IPS DF 6.9 (cell line): ENCODE measurements at places on chromosomes 6 and 20.
A peak's percentile ranks its signal among the peaks of the same experiment; 100 is the strongest.

GRCh38 chr6:1498491-1499113, 109.2 kb downstream of the FOXF2 start:
- no peaks in the 10 kb centered on the region for H3K27me3 ChIP-seq
- DNase-seq: no peak
- H3K4me3 ChIP-seq: no peak overlapping the region
- peaks cover 5% of the 10 kb centered on the region; the same call in 1 of the 2 replicates for H3K4me1 ChIP-seq
- no peak overlapping the region for H3K27ac ChIP-seq

GRCh38 chr20:21436205-21436604, 38.9 kb upstream of the NKX2-4 start:
- H3K27ac ChIP-seq: no peak overlapping the region
- H3K27me3 ChIP-seq: no peaks in the 10 kb centered on the region
- H3K4me1 ChIP-seq: no peaks in the 10 kb centered on the region
- no peaks in the 10 kb centered on the region for H3K36me3 ChIP-seq

- no peaks in the 10 kb centered on the region for H3K36me3 ChIP-seq
- no peaks in the 10 kb centered on the region; the same call in 1 of the 2 replicates for H3K4me1 ChIP-seq
- H3K4me3 ChIP-seq: no peak overlapping the region
- H3K27ac ChIP-seq: no peak overlapping the region
- no peaks in the 10 kb centered on the region for H3K27me3 ChIP-seq
These were observed 503.9 kb upstream of the EYS start for GRCh38 chr6:66210964-66211363.

DNA sequence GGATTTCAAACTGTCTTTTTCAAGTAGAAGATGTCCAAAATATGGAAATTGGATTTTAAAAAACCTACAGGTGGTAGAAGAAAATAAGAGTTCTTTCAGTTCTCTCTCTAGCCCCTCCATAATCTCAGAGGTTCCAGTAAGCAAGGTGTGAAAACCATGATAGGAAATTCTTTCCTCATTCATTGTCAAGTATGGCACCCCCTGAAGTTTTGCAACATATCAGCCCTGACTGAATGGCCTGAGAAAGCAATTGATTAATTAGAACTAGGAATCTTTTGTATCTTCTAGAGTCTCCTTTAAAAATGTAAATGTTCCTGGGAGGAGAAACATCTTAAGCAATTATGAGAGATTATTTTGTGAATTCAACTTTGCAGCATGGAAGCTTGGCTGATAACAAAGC, 198.7 kb upstream of the STXBP5 start:
- H3K36me3 ChIP-seq: no peaks in the 10 kb centered on the region
- DNase-seq: no peak
- no peak overlapping the region for H3K27ac ChIP-seq
- no peaks in the 10 kb centered on the region for H3K27me3 ChIP-seq

- H3K4me1 ChIP-seq: no peaks in the 10 kb centered on the region
- no peak overlapping the region for H3K27ac ChIP-seq
- no peak for DNase-seq
- H3K4me3 ChIP-seq: no peak overlapping the region
- H3K27me3 ChIP-seq: no peaks in the 10 kb centered on the region
These were observed 570.0 kb downstream of the TBC1D32 start for GRCh38 chr6:120764312-120764711.

GRCh38 chr6:81075974-81076373, 676.5 kb downstream of the TENT5A start:
- H3K27ac ChIP-seq: no peak overlapping the region
- H3K27me3 ChIP-seq: no peaks in the 10 kb centered on the region
- DNase-seq: peak; percentile 35
- H3K4me3 ChIP-seq: no peak overlapping the region
- H3K36me3 ChIP-seq: no peaks in the 10 kb centered on the region

DNA sequence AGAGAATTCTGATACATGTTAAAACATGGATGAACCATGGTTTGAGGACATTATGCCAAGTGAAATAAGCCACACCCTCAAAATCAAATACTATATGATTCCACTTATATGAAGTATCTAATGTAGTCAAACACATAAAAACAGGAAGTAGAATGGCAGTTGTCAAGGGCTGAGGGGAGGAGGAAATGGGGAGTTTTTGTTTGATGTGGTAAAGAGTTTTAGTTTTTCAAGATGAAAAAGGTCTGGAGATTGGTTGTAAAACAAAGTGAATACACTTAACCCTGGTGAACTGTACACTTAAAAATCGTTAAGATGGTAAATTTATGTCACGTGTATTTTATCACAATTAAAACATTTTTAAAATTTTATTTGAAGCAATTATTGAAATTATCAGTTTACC, 127.4 kb upstream of the GRIK2 start:
- no peaks in the 10 kb centered on the region for H3K4me1 ChIP-seq
- H3K36me3 ChIP-seq: no peaks in the 10 kb centered on the region
- DNase-seq: no peak
- H3K27ac ChIP-seq: no peak overlapping the region

- peak overlapping the region; percentile 77; the same call in 1 of the 2 replicates for H3K4me3 ChIP-seq
- peaks cover 4% of the 10 kb centered on the region; the same call in 1 of the 2 replicates for H3K36me3 ChIP-seq
- no peak for DNase-seq
These were observed 670 bp upstream of the COL11A2 start for GRCh38 chr6:33192671-33193602.

DNA sequence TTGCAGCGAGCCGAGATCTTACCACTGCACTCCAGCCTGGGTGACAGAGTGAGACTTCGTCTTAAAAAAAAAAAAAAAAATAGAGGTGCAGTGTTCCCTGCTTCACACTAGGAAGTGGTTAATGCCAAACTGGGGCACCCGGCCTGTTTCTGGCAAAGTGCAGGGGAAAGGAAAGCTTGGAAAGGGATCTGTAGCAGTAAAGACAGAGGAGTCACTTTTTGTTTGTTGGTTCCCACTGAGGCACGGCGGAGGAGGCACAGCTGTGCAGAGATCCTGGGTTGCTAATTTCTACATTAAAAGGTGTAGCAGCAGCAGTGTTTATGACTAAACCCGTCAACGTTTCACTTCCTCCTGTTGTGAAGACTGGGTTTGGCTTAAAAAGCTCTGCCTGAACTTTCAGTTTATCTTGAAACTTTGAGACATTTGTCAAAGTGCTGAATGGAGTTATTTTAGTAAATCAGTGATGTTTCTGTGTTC, 125.6 kb downstream of the CARMIL1 start:
- no peaks in the 10 kb centered on the region for H3K36me3 ChIP-seq
- no peak overlapping the region for H3K27ac ChIP-seq
- peaks cover 9% of the 10 kb centered on the region; the same call in 1 of the 2 replicates for H3K4me1 ChIP-seq
- no peak overlapping the region for H3K4me3 ChIP-seq

DNA sequence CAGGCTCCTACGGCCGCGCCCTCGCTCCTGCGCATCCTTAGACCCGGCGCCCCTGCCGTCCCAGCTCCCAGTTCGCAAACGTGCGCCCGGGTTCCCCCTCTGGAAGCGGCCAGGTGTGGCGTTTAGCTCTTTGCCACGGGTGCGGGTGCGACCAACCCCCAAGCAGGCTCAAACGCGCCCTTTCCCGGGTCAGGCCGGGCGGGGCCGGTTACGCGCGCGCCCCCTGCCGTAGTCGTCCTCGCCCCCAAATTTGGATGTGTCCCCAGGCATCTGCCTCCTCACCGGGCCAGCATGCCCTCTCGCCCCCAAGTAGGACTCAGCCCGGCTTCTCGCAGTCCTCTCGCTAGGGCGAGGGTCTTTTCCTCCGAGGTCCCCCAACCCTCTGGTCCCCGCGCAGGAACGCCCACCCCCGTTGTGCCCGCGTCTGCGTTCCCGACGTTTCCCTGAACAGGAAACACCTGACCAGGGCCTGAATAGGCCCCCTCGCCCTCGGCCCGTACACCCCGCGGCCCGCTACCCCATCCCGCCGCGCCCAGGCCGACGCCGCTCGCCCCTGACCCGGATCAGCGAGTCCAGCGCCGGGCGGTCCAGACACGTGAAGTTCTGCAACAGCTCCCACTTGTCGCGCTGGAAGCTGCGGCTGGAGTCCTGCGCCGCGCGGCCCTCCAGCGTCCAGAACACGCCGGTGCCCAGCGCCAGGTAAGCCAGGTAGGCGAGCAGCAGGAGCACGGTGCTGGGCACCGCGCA, 520 bp downstream of the KCNK17 start:
- DNase-seq: no peak
- H3K4me3 ChIP-seq: peak overlapping the region; percentile 41; the same call in 1 of the 2 replicates
- H3K27ac ChIP-seq: no peak overlapping the region
- no peaks in the 10 kb centered on the region for H3K36me3 ChIP-seq

DNA sequence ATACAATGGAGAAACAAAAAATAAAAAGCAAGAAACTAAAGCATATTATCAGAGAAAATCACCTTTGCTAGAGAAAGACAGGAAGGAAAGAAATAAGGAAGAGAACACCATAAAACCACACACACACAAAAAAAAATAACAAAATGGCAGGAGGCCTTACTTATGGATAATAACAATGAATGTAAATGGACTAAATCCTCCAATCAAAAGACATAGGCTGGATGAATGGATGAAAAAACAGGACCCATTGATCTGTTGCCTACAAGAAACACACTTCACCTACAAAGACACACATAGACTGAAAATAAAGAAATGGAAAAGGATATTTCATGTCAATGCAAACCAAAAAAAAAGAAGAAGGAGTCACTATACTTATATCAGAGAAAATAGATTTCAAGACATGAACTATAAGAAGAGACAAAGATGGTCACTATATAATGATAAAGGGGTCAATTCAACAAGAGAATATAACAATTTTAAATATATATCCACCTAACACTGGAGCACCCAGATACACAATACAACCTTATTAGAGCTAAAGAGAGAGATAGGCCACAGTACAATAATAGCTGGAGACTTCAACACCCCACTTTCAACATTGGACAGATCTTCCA, 693.6 kb downstream of the HACE1 start:
- no peaks in the 10 kb centered on the region for H3K36me3 ChIP-seq
- H3K4me1 ChIP-seq: no peaks in the 10 kb centered on the region
- H3K27ac ChIP-seq: no peak overlapping the region
- no peak for DNase-seq
- no peak overlapping the region for H3K4me3 ChIP-seq
- no peaks in the 10 kb centered on the region for H3K27me3 ChIP-seq

GRCh38 chr6:108561742-108562502, 1.2 kb downstream of the FOXO3 start:
- no peak for DNase-seq
- H3K27me3 ChIP-seq: peaks cover 2% of the 10 kb centered on the region; the same call in 1 of the 2 replicates
- H3K4me1 ChIP-seq: no peaks in the 10 kb centered on the region; the same call in 1 of the 2 replicates
- H3K4me3 ChIP-seq: peak overlapping the region; percentile 65
- no peaks in the 10 kb centered on the region; the same call in 1 of the 2 replicates for H3K36me3 ChIP-seq
- no peak overlapping the region for H3K27ac ChIP-seq

- H3K36me3 ChIP-seq: no peaks in the 10 kb centered on the region
- H3K4me3 ChIP-seq: no peak overlapping the region
- DNase-seq: no peak
- H3K4me1 ChIP-seq: no peaks in the 10 kb centered on the region
- H3K27me3 ChIP-seq: no peaks in the 10 kb centered on the region
These were observed 30.2 kb upstream of the SERINC3 start for GRCh38 chr20:44552050-44552449.

- DNase-seq: no peak
- no peak overlapping the region for H3K27ac ChIP-seq
- H3K27me3 ChIP-seq: no peaks in the 10 kb centered on the region
These were observed 73.9 kb downstream of the RAMACL start for GRCh38 chr6:166512567-166512966.

DNA sequence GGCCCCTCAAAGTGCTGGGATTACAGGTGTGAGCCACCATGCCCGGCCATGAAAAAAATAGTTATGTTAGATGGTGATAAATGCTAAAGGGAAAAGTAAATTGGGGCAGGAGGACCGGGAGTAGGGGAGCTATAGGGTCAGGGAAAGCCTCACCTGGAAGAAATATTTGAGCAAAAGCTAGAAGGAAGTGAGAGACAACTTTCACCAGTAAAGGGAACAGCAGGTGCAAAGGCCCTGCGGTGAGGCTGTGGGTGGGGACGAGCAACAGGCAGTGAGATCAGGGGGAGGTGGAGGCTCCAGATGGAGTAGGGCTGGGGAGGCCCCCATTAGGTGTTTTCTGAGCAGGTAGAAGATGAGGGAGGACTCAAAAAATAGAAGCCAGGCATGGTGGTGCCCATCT, 16.0 kb downstream of the BCAS4 start:
- no peak overlapping the region for H3K4me3 ChIP-seq
- no peaks in the 10 kb centered on the region; the same call in 1 of the 2 replicates for H3K36me3 ChIP-seq
- no peak overlapping the region for H3K27ac ChIP-seq
- no peak for DNase-seq

DNA sequence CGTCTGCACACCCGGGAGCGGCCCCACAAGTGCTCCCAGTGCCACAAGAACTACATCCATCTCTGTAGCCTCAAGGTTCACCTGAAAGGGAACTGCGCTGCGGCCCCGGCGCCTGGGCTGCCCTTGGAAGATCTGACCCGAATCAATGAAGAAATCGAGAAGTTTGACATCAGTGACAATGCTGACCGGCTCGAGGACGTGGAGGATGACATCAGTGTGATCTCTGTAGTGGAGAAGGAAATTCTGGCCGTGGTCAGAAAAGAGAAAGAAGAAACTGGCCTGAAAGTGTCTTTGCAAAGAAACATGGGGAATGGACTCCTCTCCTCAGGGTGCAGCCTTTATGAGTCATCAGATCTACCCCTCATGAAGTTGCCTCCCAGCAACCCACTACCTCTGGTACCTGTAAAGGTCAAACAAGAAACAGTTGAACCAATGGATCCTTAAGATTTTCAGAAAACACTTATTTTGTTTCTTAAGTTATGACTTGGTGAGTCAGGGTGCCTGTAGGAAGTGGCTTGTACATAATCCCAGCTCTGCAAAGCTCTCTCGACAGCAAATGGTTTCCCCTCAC, 21.0 kb downstream of the PRDM1 start:
- no peaks in the 10 kb centered on the region for H3K36me3 ChIP-seq
- H3K27me3 ChIP-seq: no peaks in the 10 kb centered on the region
- no peaks in the 10 kb centered on the region for H3K4me1 ChIP-seq
- DNase-seq: no peak
- H3K27ac ChIP-seq: no peak overlapping the region

DNA sequence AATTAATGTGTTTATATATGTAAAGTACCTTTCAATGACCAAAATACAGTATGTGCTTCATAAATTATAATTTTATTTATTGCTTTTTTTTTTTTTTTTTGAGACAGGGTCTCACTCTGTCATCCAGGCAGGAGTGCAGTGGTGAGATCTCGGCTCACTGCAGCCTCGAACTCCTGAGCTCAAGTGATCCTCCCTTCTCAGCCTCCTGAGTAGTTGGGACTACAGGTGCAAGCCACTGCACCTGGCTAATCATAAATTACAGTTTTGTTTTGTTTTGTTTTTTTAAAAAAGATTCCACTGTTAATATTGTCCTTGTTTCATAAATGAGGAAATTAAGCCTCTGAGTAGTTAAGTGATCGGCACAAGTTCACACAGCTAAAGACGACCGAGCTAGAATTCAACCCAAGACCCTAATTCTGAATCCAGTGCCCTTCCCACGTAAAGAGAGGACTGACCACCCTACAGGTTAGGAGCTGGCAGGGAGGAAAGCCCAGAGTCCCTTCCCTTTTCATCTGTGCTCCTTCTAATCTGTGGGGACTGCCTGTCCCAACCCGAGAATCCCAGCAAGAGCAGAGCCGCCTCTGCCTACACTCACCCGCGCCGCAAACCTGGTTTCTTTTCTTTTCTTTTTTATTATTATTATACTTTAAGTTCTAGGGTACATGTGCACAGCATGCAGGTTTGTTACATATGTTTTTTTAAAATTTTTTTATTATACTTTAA, 8.5 kb upstream of the GDF5 start:
- no peaks in the 10 kb centered on the region for H3K36me3 ChIP-seq
- H3K4me3 ChIP-seq: no peak overlapping the region
- DNase-seq: no peak
- no peak overlapping the region for H3K27ac ChIP-seq
- H3K27me3 ChIP-seq: no peaks in the 10 kb centered on the region
- no peaks in the 10 kb centered on the region for H3K4me1 ChIP-seq

- no peak overlapping the region for H3K27ac ChIP-seq
- no peaks in the 10 kb centered on the region for H3K36me3 ChIP-seq
- DNase-seq: no peak
- H3K4me1 ChIP-seq: no peaks in the 10 kb centered on the region
These were observed 48.5 kb upstream of the SSTR4 start for GRCh38 chr20:22986601-22987000.
